ENCODE measurements at places on chromosomes 7 and 10.

DNA sequence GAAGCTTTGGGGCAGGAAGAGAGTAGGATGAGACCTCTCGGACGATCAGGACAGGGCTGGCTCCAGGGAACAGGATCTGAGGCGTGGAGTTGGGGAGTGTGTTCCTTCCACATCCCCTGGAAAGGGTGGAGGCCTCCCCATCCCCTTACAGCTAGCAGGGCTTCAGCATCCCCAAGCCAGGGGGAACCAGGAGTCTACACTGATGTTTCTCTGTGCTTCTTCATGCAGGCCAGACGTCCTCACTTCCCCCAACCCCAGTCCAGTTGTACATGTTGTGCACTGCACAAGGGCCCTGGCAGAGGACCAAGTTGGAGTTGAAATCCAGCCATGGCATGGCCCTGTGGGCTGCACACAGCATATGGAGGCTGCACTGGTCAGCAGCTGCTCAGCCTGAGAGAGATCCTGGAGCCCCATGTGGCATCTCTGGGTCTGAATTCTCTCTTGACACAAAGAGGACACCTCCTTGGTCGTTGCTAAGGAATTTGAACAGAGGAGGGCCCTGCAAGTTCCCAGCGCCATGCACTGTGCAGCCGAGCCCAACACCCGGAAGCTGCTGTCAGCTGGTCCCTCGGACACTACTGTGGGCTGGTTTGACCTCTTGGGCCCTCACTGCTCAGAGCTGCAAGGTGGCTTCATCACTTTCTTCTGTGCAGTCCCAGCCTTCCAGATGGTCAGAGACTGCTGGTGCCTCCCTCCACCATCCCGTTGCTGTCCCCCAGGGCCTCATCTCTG lies 181.1 kb downstream of the DNAJB6 start:
- no peak for DNase-seq

DNA sequence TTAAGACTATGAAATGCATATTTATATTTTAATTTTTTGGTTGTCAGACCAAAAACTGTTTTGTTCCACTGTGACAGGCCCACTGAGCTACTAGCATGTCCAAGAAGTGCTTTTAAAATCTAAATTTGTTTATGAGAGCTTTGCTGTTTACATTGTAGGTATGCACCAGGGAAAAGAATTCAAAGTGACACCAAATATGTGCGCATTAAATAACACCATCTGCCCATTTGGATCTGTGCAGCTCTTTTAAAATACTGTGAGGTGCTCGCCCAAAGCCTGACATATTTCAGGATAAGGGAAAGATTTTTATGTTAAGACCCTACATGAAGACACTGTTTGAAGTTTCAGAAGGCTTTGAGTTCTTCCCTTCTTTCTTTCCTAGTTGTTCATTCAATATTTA lies 162.9 kb downstream of the ST7 start:
- DNase-seq, result no peak

GRCh38 chr7:101717628-101718357 lies 88.7 kb upstream of the MYL10 start:
- DNase-seq, result peak; percentile 86

DNA sequence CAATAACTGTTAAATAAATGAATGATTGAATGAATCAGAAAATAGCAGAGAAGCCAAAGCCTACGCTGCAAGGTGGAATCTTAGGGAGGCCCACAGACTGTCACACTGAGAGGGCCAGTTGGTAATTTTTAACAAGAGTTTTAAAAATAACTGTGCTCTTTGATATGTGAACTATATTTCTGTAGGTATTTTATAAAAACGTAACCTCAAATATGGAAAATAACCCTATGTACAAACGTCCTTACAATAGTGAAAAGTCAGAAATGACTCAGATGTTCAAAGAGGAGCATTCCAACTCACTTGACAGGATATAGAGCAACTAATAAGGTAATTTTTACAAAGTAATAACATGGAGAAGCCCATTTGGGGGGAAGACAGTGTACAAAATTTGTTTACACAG lies 18.9 kb upstream of the TMEM273 start:
- no peak for DNase-seq

DNA sequence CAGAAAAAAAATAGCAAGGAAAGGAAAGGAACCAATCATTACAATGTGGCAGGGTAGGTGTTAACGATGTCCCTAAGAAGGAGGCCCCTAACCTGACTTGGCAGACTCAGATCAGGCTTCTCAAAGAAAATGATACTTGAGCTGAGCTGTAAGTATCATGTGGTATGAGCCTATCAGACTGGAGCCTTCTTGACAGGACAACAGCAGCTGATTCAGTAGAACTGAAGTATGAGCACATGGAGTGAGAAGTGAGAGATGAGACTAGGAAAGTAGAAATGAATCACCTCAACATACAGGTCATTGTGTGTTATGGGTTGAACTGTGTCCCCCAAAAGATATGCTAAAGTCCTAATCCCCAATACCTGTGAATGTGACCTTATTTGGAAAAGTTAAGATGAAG lies 66.3 kb downstream of the MTERF1 start:
- DNase-seq, result no peak

GRCh38 chr10:49620286-49620810 lies 6.5 kb downstream of the CHAT start:
- DNase-seq, result no peak

DNA sequence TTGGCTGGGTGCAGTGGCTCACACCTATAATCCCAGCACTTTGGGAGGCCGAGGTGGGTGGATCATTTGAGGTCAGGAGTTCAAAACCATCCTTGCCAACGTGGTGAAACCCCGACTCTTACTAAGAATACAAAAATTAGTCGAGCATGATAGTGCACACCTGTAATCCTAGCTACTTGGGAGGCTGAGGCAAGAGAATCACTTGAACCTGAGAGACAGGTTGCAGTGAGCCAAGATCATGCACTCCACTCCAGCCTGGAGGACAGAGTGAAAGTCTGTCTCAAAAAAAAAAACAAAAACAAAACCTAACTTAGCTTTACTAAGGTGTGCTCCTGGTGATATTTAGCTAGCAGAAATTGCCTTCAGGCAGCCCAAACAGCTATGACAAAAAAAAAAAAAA lies 24.3 kb upstream of the VDAC2 start:
- DNase-seq, result no peak

GRCh38 chr10:44935201-44935965 lies 24.2 kb upstream of the RASSF4 start:
- DNase-seq, result peak; percentile 79

DNA sequence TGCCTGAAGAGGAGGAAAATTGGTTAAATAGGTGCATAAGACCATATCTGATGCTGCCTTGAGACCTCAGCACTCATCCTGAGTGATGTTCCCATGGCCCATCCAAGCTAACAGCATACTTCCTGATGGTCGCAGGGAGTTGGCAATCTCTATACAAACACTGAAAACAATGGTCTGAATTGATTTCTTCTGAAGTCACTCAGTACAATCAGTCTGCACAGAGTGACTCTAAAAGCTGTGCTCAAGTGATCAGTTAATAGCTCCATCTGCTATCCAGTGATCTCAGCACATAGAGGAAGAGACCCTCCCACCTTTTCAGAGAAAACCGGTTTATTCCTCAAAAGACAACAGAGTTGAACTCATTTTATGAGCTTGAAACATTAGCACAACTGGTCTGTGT lies 3.9 kb downstream of the PPP1R17 start:
- no peak for DNase-seq

DNA sequence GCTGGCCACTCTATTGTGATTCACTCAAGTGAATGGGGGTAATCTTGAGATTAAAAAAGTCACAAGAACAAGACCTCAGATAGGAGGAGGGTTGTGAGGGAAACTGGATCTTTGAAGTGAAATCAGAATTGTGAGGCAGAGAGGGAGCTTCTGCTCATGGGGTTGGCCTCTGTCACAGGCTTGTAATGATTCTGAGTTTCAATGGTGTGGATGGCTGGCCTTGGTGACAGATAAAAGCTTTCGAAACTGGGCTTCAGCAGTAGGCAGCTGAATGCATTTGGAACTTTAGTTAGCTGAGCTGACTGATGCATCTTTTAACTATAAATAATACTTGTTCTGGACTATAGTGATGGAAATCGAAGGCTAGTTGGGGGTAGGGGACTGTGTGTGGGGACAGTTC lies 12.2 kb downstream of the TAS2R60 start:
- DNase-seq, result no peak

- no peak for DNase-seq
These were observed 18.4 kb downstream of the GIMAP5 start for GRCh38 chr7:150755473-150756099.

- DNase-seq, result no peak
These were observed 230.0 kb downstream of the SNX13 start for GRCh38 chr7:17710312-17710711.

GRCh38 chr7:51255536-51256208 lies 60.9 kb downstream of the COBL start:
- DNase-seq, result no peak

GRCh38 chr10:26779176-26779860 lies 81.4 kb downstream of the ABI1 start:
- DNase-seq, result no peak

DNA sequence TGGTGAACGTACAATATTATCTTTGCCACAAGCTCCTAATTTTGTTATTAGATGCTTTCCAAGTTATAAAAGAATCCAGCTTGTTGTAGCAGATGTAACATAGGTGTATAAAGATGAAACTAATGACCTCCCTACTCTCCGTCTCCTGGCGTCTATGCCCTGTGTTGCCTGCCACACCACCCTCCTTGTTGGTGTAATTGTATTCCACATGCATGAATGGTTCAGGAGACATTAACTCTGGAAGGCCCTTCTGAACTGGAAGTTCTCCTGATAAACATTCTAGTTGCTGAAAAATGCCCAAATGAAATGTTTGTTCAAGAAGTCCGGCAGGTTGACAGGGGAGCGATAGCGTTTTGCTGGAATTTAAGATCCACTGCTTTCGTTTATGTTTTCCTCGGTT lies 53.9 kb upstream of the SEPHS1 start:
- DNase-seq, result no peak

- DNase-seq, result no peak
These were observed 22.2 kb downstream of the LBX1 start for GRCh38 chr10:101207026-101207425.

- DNase-seq, result no peak
These were observed 23.7 kb upstream of the NUB1 start for GRCh38 chr7:151317936-151318335.

DNA sequence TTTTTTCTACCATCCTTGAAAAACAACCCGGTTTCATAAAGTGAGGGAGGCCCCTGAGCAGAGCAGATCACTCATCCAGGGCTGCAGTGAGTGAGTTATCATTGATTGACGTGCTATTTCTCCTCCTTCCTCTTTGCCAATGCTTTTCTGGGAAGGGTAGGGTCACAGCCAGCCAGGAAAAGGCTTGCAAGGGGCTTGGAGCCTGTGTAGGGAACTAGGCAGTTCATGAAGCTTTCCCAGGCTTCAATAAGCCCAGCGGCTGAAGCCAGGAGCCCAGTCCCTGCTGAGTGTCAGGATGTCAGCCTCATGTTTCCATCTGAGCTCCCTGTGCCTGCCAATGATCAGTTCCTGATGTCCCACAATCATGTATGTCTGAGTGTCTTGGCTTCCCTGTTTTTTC lies 584.7 kb downstream of the GALNT17 start:
- no peak for DNase-seq

DNA sequence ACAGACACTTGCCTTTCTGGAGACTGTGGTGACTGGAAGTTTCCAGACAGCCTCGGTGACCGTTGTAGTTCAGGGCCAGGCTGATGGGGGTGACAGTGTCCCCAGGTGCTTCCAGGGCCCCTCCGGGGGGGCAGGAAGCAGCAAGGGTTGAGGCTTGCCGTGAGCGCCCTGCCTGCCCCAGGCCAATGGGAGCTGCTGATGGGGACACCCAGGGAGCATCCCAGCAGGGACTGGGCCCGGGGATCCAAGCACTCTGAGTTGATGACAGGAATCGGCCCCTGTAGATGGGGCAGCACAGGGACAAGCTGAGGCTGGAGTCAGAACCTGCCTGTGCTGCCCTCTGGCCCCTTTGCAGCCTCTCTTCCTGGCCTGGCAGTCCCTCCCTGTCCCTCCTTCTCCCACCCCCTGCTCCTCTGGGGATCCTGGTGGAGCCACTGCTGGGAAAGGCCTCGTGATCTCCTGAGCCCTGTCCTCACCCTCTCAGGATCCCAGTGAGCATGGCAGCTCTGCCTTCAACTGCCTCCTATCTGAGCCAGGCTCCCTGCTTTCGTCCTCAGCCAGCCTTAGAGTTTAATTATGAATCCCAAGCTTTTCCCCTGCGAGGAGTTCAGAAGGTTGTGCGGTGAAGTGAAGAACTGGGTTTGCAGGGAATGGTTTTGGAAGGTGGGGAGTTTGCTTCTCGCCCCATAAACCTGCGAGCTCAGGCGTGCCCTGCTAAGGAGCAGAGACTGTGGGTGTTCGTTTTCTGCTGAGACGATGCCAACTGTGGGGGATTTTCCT lies 84.7 kb downstream of the ADCY1 start:
- DNase-seq, result no peak

GRCh38 chr10:127826154-127826725 lies 66.5 kb downstream of the CLRN3 start:
- no peak for DNase-seq

DNA sequence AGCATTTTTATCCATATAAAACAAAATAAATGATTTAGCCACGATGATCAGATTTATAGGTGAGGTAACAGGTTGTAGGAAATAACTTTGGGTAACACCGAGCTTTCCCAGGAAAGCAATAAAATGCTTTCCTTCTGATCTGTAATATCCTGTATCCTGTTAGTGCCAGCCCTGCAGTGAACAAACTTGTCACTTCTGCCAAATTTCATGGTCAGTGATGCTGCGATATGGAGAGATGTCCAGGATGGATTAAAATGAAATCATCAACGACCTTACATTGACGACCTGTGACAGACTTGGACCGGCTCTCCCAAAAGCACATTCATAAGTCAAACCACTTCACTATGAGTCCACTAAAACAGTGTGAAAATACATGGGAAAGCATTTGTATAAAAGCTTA lies 608.0 kb upstream of the NRP1 start:
- no peak for DNase-seq

- DNase-seq, result no peak
These were observed 50.4 kb downstream of the VKORC1L1 start for GRCh38 chr7:65923316-65923715.

GRCh38 chr7:30941582-30942323 lies 22.0 kb upstream of the GHRHR start:
- DNase-seq, result no peak

DNA sequence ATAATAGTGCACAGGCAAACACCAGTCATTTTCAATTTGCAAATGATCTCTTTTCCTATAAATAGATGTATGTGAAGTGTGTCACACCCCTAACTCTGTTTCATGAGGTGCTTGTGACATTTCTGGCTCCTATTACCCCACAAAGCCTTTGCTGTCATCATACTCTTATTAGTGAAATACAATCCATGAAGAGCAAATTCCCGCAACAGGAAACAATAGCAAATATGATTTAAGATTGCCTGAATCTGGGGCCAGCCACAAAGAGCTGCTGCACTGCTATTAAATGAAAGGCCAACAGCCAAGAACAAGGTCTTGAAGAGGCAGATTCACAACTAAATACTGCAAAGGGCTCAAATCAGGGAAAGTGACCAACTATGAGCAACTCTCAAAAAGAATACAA lies 96.3 kb upstream of the CAV2 start:
- peak; percentile 55 for DNase-seq
